BE2C (cell line): ENCODE measurements at places on chromosomes 11 and 22.

DNA sequence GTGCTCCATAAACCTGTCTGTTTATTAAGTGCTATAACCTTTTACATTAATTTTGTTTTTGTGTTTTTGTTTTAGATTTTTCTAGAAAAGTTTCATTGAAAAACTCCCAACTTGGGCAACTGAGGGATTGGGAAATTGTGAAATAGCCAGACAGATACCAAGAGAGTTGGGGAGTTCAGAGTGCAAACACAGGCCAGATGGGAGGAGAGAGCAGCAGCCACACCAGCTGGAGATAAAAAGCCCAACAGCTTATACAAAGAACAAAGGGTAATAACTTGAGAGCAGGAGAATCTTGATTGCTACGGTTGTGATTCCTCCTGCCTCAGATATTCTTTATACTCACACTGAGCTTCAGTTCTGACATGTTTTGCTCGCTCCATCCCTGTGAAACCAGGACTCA, 1642.2 kb downstream of the LRRC4C start:
- no peak for DNase-seq

DNA sequence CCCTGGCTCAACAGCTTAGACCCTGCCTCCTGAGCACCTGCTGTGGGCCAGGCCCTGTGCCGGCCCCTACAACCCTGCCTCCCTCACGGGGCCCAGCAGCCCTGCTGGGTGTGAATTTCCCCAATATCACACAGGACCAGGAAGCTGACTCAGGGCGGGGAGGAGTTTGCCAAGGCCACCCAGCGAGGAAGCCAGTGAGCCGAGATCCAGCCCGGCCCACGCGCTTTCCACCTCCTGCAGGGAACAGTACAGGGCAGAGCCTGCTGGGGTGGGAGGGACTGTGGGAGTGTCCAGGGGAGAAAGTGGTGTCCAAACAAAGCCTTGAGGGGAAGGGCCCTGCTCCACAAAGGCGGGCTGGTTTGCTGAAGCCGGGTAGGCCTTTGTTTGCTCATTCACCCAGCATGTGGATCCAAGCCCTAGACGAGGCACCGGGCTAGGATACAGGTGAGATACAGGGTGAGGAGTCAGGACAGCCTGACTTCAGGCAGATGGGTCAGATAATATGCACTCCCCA, 26.8 kb downstream of the RPL3 start:
- DNase-seq, result peak; percentile 48

DNA sequence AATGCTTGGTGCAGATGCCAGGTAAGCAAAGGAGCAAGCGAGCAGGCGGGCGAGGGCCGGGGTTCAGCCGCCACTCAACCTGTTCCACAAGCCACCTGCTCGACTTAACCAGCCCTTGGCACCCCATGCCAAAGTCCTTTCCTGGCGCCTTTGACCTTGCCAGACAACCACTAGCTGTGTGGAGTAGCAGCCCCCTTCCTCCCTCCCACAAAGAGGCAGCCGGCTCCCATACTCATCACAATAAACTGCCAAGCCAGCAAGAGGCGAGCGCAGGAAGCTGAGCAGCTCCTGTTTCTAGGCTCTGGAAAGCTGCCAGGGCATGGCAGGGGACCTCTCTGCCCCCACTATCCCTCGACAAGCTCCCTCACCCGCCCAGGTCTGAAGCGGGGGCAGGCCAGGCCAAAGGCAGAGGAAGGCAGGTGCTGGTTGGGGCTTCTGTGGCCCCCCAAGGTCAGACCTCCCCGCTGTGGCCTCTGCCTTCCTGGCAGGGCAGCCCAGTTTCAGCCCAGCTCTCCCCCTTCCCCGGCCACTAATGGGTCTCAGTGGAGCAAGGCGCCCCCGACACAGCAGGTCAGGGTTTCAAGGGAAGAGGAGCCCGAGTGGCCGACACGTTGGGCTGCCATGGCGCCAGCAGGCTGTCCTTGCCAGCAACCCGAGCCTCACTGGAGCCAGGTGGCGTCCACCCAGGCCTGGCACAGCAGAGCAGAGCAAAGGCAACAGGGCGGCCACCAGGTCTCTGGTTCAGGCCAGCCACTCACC, 15.3 kb downstream of the MACROD1 start:
- DNase-seq, result peak; percentile 37

GRCh38 chr11:134560566-134561330, 148.7 kb upstream of the B3GAT1 start:
- no peak for DNase-seq

DNA sequence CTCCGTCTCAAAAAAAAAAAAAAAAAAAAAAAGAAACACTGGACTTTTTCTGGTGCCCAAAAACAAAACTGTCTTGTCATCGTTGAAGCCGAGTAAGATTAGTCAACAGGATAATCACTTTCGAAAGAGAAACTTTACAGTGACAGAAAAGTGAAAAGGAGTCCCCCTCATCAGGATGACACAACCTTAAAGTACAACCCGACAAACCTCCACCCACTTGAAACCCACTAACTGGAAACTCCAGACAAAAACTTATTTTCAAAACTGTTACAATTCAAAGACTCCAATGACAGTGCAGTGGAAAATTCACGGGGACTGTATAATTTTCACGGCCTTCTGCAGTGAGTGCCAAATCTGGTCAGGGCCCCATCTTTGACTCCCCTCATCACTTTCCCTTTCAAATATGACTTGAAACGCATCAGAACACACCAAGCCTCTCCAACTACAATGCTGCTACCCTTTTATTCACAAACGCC, 1.3 kb downstream of the DENND5A start:
- no peak for DNase-seq

GRCh38 chr11:23212807-23213206, 352.5 kb upstream of the CCDC179 start:
- no peak for DNase-seq

- DNase-seq, result no peak
Measured at GRCh38 chr11:102572554-102573220, 42.1 kb upstream of the MMP7 start.

GRCh38 chr11:94201004-94201465, 72.4 kb downstream of the PANX1 start:
- no peak for DNase-seq

GRCh38 chr22:46792061-46792796, 29.8 kb downstream of the TBC1D22A start:
- DNase-seq, result no peak

GRCh38 chr22:37546437-37547250, 13.6 kb upstream of the CDC42EP1 start:
- no peak for DNase-seq

- DNase-seq, result no peak
Measured at GRCh38 chr11:119107538-119108145, 498 bp downstream of the C2CD2L start.

- no peak for DNase-seq
Measured at GRCh38 chr11:84673753-84674152, 953.4 kb downstream of the DLG2 start.
